ENCODE measurements at places on chromosomes 1 and 21.

DNA sequence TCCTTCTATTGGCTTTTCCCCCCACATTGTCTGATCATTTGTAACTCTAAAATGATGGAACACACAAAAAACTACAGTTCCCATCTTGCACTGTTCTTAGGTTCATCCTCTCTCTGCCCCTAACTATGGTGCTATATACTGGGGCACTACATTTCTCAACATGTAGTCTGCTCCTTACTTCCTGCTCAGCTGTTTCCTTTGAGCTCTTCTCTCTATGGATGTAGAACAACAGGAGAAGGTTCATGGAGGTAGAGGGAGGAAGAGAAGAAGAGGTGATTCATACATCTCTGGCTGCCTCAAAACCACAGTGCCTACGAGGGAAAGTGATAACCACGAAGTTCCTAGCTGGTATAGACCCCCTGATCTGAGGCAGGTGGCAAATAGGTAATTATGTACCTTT, 7.0 kb upstream of the C1orf146 start:
- DNase-seq: no peak

- no peak for DNase-seq
These were observed 1.7 kb upstream of the JUN start for GRCh38 chr1:58785442-58786058.

GRCh38 chr1:208243967-208244916, at the start of gene PLXNA2:
Gene PLXNA2, minus strand, starts transcription at chr1:208244384. Its CDS starts 26,462 bp downstream, at chr1:208217922.
- DNase-seq: peak; percentile 85

- DNase-seq: no peak
These were observed 250.0 kb downstream of the FAF1 start for GRCh38 chr1:50710099-50710498.

- no peak for DNase-seq
These were observed 44.1 kb downstream of the COL18A1 start for GRCh38 chr21:45448810-45449657.

DNA sequence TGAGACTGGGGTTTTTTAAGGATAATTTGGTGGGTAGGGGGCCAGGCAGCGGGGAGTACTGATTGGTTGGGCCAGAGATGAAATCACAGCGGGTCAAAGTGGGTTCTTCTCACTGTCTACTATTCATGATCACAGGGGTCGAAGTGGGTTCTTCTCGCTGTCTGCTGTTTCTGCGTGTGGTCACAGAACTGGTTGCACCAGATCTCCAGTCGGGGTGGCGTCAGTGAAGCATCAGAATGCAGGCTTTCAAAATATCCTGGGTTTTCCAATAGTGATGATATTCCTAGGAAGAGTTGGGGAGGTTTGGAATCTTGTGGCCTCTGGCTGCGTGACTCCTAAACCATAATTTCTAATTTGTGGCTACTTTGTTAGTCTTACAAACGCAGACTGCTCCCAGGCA, 45.1 kb downstream of the TRPM2 start:
- DNase-seq: no peak

- no peak for DNase-seq
These were observed 9.3 kb downstream of the CBR1 start for GRCh38 chr21:36079010-36079649.

DNA sequence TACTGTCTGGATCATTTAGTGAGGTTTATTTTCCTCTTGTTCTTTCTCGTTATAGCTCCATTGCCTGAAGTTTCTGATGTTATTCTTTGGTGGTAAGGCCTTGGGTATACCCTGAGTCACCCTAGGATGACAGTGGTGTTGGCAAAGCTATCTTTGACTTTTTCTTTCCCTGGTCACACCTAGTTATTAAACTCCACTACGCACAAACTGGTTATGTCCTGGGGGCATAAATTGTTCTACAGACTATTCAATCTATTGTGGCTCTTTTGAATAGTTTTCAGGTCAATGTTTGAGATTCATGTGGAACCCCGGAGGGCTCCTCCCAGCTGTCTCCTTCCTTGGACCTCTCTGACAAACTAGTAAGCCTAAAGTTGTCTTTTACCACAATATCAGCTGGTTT, 157.7 kb downstream of the SLC35F3 start:
- DNase-seq: no peak

GRCh38 chr1:62962901-62963776, 179.2 kb downstream of the ATG4C start:
- peak; percentile 90 for DNase-seq

DNA sequence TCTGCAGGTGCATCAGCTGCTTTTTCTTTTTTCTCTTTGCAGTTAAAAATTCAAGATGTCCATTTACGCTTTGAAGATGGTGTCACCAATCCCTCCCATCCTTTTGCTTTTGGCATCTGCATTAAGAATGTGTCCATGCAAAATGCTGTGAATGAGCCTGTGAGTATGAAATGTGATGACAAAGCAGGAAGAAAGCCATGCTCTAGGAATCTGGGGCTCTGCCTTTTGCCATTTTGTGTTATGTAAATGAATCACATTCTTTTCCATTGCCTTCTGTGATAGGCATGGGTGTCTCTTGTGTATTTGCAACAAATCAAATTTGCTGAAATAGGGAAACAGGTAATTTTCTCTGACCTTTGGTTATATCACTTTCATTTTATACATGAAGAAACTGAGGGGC, 19.4 kb downstream of the VPS13D start:
- DNase-seq: no peak

DNA sequence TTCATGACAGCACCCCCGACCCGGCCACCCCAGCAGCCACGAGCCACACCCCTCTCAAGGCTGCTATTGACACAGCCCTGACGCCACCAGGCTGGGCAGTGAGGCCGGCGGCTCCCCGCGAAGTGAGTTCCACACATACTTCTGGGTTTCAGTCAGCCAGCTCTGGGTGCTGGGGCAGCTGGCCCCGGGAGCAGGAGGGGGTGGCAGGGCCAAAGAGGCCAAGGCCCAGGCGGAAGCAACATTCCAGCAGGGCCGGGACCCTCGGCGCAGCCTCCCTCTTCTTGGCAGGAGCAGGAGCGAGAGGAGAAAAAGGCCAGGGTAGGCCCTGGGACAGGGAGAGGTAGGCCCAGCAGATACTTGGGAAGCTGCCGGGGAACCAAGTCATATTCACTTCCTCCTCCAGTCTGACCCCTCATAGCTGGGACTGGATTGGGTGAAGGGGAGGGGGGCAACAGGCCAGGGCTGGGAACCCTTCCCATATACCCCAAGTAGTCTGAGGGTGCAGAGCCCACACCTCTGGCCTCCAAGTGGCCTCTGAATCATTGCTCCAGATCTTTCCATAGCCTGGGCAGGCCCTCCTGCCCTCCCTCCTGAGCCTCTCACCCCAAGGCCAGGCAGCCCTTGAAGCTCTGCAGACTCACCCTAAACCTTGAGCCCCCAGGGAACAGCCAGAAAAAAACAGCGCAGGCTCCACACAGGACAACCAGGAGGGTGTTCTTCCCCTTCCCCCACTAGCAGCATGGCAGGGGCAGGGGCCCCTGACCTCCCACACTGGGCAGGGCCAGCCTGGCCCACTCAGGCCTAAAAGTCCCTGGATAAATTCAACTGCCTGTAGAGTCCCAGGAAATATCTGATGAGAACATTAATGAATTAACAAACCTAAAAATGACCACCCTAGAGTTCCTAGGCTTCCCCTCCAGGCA, 5.7 kb downstream of the HSPG2 start:
- peak; percentile 67 for DNase-seq

- DNase-seq: no peak
These were observed 32.1 kb downstream of the ZMYND12 start for GRCh38 chr1:42423681-42424080.

DNA sequence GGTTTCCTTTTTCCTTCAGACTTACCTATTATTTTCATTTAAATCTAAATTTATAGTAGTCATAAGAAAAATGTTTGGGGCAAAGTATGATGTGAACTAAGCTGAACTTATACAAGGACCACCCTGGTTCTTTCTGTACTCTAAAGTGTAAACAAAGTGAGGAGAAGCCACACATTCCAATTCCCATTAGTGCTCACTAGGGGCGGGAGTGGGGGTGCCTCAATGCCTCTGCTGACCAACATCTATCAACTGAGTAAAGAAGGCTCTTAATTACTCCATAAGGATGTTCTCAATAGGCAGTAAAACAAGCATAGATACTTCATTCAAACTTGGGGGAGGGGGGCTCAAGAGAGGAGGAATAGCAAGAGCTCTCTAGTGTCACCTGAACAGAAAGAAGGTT, 151.7 kb downstream of the CDC42BPA start:
- DNase-seq: no peak

DNA sequence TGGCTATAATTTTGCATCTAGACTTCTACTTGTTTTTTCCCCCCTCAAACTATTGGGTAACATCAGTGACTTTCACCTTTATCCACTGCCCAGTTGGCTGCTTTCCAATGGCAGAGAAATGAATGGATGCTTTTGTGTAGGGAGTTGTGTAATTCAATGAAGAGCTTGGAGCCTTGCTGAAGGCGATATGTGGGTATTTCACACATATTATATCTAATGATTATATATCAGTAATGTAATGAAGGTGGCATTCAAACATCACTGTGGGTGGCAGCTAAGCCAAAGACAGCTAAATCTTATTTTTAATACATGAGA, 81.2 kb downstream of the TGFB2 start:
- DNase-seq: no peak

GRCh38 chr1:93461236-93461635, 13.3 kb downstream of the FNBP1L start:
- DNase-seq: no peak

GRCh38 chr21:43198376-43198775, 29.6 kb downstream of the CRYAA start:
- no peak for DNase-seq

DNA sequence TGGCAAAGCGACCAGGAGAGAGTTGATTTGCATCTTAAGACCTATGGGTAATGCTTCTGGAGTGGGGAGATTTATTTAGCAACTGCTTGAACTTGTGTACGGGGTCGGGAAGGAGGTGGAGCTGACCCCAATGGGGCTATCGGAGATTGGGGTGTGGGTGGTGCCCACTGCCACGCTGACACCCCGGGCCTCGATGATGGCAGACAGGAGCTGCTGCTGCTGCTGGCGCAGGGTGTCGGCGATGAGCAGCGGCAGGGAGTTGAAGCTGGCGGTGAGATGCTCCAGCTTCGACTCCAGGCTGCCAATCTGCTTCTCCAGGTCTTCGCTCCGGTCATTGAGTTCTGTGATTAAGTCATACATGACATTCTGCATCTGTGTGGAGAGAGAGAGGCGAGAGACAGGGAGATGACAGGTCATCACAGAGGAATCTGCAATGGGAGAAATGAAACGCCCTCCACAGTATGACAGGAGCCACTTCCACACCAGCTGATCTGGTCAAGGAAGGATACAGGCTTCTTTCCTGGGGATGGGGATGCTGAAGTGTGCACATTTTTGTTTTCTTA, 100.0 kb upstream of the ADAR start:
- no peak for DNase-seq

DNA sequence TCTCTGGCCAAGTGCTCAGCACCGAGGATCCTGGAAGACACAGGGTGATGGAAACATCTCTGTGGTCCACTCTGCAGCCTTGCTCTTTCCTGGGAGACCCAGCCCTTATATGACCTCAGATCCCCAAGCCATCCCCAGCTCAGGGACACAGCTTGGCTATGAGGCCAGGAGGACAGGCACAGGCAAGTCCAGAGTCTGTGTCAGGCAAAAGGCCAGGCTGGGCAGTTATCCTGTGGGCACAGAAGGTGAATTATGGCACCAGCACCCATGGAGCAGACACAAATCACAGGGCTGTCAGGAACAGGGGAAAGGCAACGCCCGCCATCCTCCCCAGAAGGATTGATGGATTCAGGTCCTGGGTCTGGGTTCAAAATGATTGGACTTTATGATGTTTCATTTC, 52.1 kb upstream of the SCMH1 start:
- DNase-seq: no peak

DNA sequence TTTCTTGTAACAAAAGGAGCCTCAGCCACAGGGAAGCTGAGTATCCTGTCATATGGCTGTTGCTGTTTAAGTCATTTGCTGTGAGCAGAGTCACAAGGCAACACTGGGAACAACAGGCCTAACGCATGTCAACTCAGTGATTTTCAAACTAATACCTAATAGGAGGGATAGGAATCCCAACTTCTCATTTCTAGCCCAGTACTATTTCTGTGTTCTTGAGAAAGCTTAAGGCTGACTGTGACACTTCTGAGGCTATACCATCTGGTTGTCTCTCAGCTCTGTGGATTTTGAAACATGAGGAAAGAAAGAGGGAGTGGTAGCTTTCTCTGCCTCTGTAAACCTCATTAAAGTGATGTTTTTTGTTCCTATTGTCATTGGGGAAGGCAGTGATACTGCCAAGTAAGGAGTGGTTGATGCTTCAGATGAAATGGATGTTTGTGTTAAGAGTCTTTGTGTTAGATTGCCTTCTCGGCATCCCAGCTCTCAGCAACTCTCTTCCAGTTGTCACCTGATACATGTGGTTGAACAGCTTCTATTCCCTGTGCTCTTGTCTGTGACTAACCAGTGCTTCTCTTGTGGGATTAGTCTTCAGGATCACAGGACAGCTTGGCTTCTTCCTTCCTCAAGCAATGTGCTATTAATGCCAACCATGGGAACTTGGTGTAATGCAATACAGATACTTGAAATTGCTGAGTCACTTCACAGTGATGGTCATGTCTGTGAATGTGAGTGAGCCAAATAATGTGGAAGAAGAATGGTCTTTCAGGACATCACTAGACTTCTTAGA, 166.8 kb upstream of the IVNS1ABP start:
- DNase-seq: peak; percentile 10

GRCh38 chr1:1281533-1282321, 1.5 kb downstream of the SCNN1D start:
- DNase-seq: no peak

- DNase-seq: no peak
These were observed 329.1 kb upstream of the NFIA start for GRCh38 chr1:60753036-60753900.
